ENCODE measurements at places on chromosomes 1 and 21.

GRCh38 chr1:192939440-192939839 is 119.7 kb downstream of the UCHL5 start:
- DNase-seq, result no peak

DNA sequence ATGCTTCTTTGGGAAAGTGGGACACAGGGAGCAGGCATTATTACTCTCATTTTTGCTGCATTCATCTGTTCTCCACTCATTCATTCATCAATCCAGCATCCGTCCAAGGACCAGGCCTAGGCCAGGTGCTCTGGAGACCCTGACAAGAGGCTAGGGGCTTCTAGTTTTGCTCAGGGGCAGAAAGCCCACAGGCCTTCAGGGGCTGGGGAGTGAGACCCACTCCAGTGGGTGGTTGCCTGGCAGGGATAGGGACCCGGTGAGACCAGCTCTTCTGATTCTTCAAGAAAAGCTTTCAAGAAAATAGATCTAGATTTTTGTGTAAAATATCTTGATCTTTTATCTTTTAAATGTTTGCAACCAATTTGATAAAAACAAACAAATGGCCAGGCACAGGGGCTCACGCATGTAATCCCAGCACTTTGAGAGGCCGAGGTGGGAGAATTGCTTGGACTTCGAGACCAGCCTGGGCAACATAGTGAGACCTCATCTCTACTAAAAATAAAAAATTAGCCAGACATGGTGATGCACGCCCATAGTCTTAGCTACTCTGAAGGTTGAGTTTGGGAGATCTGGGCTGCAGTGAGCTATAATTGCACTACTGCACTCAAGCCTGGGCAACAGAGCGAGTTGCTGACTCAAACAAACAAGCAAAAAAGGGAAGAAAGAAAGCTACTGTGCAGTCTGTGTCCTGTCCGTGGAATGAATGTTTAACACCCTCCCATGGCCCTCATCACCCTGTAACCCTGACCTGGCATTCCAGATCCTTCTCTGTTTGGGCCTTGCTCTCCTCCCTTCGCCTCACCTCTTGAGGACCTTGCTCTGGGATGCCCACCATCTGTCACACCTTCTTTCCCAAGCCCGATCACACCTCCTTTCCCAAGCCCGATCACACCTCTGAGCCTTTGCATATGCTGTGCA is 17.3 kb upstream of the LRP8 start:
- peak; percentile 32 for DNase-seq

GRCh38 chr1:53582211-53583020 is 123.2 kb downstream of the DMRTB1 start:
- DNase-seq, result no peak

DNA sequence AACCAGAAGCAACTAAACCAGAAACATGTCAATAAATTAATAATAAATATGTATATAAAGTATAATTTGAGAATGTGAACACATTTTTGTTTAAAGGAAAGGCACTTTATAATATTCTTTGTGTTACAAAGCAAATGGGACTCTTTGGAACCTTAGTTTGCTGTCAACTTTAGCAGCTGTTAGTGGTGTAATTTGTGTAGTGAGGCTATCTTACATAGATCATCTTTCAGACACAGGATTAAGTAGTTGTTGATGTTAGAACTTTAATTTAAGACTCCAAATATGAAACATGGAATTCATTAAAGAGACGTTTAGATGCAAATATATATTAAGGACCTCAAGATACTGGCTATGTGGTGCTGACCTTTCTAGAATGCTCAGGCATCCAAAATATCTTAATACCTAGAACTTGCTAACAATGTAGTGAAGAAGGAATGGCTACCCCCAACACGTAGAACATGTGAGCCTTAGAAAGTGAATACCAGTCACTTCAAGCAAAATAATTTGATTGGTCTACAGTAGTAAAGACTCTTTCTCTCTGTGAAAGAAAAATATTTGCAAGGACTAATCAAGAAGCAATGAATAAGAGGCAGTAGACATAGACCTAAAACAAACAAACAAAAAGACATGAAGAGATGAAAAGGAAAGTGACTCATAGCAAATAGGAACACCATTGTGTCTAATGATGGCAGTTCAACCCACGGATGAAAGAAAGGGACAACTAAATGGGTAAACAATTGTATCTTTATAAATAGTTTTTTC is 811.4 kb downstream of the USP25 start:
- no peak for DNase-seq

- DNase-seq, result no peak
Measured at GRCh38 chr1:209885403-209886218, 52.4 kb upstream of the SYT14 start.

DNA sequence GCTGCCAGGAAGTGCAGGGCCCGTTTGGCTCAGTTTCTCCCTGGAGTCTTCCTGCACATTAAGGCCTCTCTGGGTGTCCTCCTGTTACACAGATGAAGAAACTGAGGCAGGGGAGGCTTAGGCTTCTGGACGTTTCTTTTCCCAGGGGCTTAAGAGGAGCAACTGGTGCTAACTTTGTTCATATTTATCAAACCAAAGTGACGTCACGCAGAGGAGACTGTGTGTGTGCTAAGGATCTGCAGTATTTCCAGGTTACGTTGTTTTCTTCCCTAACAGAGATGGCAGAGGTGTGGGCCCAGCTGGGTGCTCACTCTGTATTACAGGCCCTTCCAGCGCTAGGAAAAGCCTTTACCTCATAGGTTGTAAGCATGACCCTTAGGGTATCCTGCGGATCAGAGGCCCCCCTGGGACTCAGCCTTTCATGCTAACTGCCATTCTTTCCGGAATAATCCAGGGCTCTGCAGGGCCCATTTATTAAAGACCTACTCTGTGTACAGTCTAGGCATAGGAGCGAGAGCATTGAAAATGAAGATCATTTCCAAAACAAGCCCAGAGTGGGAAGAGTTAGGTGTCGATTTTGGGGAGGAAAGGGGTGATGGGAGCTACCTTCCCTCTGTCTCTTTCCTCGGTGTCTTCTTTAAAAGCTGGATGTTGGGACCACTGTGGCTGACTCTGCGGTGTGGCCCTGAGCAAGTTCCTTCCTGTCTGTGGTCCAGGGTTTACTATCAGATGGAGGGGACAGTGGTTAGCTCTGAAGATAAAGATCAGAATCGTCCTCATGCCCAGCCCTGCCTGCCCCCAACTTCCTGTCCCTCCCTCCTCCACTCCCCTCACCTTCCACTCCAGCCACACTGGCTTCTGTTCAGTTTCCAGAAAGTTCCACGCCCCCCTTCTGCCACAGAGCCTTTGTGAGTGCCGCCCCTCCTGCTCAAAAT is 4.6 kb downstream of the AGTRAP start:
- no peak for DNase-seq

DNA sequence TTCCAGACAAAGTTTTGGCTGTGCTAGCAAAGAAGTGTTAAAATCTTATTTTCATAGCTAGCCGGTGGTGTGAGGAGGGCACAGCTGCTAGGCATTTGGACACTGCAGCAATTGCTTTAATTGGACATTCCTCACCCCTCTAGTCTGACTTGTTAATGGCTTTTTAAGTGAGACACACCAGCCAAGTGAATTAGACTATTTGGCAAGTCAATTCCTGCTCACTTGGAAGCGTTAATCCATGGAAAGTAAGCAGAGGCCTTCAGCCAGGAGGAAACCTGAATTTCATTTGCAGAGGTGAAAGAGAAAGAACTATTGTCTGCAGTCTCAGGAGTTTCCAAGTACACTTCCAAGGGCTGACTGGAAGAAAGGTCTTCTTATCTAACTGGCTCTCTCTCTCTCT is 175.7 kb downstream of the ST6GALNAC3 start:
- no peak for DNase-seq

DNA sequence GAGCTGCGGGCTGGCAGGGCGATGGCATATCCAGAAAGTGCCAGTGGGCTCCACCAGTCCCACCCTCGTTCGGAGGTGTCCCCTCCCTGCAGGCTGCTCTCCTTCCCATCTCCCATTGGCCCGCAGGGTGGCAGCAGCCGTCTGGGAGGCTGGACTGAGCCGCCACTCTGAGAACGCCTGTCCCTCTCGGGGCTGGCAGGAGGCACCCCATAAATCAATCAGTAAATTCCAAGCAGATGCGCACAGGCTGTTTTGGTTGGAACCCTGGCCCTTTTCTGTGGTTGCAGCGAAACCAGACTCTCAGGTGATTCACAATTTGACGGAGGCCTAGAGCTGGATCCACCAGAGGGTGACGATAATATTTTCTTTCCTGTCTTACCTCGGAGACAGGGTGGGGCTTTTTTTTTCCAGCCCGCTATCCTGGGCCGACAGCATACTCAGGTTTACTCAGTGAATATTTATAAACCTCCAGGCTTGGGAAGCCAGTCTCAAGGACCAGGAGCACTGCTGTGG is 99.7 kb downstream of the GLIS1 start:
- DNase-seq, result no peak

- DNase-seq, result no peak
Measured at GRCh38 chr1:44154049-44154448, 12.6 kb upstream of the KLF18 start.

GRCh38 chr1:85611425-85611824 is 30.9 kb downstream of the CCN1 start:
- no peak for DNase-seq

DNA sequence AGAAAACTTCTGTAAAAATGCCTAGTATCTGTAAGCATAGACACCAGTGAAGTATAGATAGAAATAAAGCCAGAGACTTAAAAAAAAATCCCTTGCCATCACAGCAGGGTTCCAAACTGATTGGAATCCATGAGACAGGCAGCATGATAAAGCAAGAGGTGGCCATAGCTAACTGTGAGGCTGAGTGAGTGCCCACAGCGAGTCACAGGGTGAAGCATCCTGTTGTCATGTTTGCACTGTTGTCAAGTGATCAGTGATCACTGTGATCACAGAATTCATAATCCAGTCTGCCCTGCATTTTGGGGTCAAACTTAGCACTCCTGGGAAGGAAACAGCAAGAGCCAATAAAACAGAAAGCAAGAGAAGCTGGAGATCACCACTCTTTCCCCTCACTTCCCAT is 33.3 kb downstream of the LRRC8B start:
- no peak for DNase-seq

- no peak for DNase-seq
Measured at GRCh38 chr1:228415853-228416216, 826 bp downstream of the TRIM17 start.

DNA sequence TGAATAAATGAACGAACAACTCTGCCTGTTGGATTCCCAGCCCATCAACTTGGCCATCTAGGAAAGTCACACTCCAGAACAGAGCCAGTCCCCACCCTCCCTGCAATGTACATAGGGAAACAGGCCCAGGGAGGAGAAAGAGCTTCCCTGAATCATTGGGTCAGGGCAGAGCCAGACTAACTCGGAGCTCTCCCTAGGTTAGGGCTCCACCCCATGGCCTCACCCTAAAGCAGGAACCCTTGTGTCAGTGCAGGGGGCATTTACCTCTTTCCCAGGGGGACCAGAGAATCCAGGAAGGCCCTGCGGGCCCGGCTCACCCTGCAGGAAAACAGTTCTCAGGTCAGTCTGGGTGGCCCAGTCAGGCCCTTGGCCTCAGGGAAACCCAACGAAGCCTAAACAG is 11.6 kb downstream of the COL9A2 start:
- no peak for DNase-seq

DNA sequence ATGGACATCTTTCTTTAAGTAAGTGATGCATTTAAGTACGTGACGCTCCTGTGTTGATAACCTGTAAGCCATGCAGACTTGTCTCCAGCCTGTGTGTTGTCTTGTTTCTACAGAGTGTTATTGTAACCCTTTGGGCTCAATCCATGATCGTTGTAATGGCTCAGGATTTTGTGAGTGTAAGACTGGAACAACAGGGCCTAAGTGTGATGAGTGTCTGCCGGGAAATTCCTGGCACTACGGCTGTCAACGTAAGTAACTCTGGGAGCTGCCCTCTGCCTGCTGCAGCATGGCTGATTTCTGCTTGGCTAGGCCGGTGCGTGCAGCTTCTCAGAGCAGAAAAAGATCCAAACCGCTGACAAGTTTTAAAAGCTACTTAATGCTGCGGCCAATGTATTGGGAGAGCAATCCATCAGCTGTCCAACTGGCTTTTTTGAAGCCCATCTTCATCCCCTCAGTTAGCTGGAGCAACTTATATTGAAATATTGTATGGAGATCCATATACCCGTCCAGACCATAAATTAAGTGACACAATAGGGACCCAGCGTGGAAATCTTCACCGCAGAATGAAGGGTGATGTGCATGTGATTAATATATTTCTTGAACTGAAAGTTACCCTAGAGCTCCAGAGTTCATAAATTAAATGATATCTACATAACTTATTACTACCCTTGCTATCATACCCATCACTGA is 295.9 kb downstream of the NTNG1 start:
- no peak for DNase-seq

GRCh38 chr1:164803366-164803765 is 244.4 kb downstream of the PBX1 start:
- no peak for DNase-seq

DNA sequence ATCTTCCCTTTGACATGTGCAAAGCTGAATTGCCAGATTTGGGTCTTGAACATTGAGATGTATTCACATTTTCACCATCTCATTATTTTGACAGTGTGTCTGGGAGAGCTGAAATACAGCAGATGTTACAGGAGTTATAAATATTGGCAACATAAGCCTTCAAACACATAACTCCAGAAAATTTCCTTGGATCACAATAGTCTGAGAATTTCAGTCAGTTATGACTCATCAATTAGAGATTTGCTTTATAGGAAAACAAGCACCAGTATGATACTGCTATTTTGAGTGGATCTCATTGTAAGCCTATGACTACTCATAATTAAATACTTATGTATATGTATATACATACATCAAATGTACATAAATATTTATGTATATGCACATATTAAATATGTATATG is 1171.8 kb downstream of the AMY1C start:
- peak; percentile 5 for DNase-seq

DNA sequence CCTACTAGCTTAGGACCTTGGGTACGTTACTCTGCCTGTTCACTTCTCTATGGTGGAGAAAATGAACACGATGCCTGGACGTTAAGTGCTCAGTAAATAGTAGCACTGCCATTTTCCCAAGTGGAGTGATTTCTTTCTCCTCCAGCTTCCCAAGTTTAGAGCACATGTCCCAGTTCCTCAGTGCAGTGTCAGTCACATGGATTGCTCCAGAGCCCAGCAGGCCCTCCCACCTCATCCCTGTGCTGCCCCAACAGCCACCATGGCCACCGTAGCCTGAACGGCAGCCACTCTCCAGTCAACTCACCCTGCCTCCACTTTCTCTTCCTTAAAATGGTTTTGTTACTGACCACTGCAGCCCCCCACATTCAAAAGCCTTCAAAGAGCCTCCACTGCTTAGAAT is 8.5 kb downstream of the STMN1 start:
- peak; percentile 42 for DNase-seq

- no peak for DNase-seq
Measured at GRCh38 chr21:35226968-35227744, 178.1 kb upstream of the RUNX1 start.

GRCh38 chr21:8993943-8994639 is 1527.3 kb upstream of the TPTE start:
- no peak for DNase-seq

GRCh38 chr1:179107706-179108629 is 26.1 kb downstream of the TOR3A start:
- DNase-seq, result no peak

- no peak for DNase-seq
Measured at GRCh38 chr1:111184663-111185062, 15.8 kb downstream of the DENND2D start.

GRCh38 chr1:67472056-67472455 is 41.9 kb upstream of the SERBP1 start:
- no peak for DNase-seq

Measured in pons (tissue), 1 donor.